ENCODE measurements at places on chromosomes 5 and 9. TPM values are rescaled to one million over a fixed set of nuclear protein-coding genes. Genes with fewer than 3 reads are reported as not detected.

GRCh38 chr5:166926138-166926537, 1365.3 kb upstream of the WWC1 start:
- no peak overlapping the region for H3K27ac ChIP-seq
- H3K4me3 ChIP-seq, result no peak overlapping the region
- no peak for DNase-seq
- no peaks in the 10 kb centered on the region for H3K4me1 ChIP-seq
- no peaks in the 10 kb centered on the region for H3K27me3 ChIP-seq

GRCh38 chr9:110248361-110248760, 7.9 kb downstream of the TXN start:
- peaks cover 11% of the 10 kb centered on the region for H3K4me1 ChIP-seq
- no peak overlapping the region for H3K27ac ChIP-seq
- no peak overlapping the region for H3K4me3 ChIP-seq
- no peaks in the 10 kb centered on the region for H3K27me3 ChIP-seq
- DNase-seq, result no peak
- peaks cover 41% of the 10 kb centered on the region for H3K36me3 ChIP-seq

GRCh38 chr5:63961598-63962161, 565 bp downstream of the HTR1A start:
- H3K4me3 ChIP-seq, result no peak overlapping the region
- H3K27me3 ChIP-seq, result peaks cover 43% of the 10 kb centered on the region
- H3K36me3 ChIP-seq, result no peaks in the 10 kb centered on the region
- no peaks in the 10 kb centered on the region for H3K4me1 ChIP-seq

DNA sequence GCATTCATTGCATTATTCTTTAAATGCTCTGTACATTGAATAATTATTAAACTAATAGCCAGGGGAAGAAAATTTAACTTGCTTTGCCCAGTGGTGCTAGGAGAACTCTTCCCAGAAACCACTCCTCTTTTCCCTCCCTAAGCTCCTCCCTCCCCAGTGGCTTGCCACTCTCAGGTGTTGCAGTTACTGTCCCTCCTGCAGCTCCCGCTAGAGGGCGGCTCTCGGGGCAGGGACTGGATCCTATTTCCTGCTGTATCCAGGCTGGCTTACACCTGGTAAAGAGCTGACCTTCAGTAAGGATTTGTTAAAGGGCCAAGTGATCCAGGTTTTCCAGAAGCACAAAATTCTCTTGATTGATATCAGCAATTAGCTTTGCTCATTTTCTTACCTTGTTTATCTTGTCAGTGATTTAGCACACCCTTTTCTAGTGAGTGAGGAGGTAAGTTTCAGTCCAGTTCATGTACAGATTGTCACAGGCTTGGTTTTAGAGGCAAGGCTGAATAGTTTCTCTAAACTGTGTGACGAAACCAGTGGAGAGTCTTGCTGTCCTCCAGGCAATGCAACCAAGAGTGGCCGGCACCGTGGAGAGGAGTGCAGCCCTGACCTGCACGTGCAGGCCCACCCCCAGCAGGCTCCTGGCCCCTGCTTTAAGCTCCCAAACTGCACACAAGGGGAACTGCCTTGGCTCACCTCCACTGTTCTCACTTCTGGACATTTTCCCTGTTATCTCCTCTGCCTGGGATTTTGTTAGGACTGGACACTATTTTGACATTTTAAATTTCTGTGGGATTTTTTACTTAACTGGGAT, 423.8 kb downstream of the SPOCK1 start:
- DNase-seq, result peak; percentile 58
- H3K27me3 ChIP-seq, result peaks cover 1% of the 10 kb centered on the region
- no peaks in the 10 kb centered on the region for H3K36me3 ChIP-seq
- no peak overlapping the region for H3K4me3 ChIP-seq

DNA sequence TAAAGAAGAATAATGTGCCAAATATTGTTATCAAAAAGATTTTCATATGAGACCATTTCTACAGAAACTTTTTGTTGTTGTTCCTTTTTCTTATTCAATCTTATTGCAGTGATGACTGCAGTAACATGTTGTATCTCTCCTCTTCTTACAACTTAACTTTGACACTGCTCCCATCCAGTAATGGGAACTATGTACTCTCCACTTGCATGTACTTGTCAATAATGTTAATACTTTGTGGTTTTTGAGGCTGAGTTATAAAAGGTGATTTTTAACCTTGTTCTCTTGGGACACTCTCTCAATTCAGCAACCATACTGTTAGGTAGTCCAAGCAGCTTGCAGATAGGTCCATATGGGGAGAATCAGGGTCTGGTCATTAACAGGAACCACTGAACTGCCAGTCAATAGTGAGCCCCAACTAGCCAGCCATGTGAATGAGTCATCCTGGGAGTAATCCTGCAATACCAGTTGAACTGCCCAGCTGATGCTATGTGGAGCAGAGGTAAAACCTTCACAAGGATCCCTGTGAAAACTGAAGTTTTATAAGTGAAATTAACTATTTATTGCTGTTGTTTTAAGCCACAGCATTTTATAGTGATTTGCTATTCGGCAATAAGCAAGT, 199.6 kb upstream of the DAB2 start:
- H3K36me3 ChIP-seq, result no peaks in the 10 kb centered on the region
- DNase-seq, result peak; percentile 94
- H3K27ac ChIP-seq, result peak overlapping the region; percentile 89
- H3K4me1 ChIP-seq, result peaks cover 14% of the 10 kb centered on the region

NAIP gene
- polyA plus RNA-seq, result 29.3 TPM

PCDHAC1 gene
- 1.2 TPM for polyA plus RNA-seq

- H3K4me3 ChIP-seq, result no peak overlapping the region
- no peaks in the 10 kb centered on the region for H3K4me1 ChIP-seq
- H3K27ac ChIP-seq, result no peak overlapping the region
- DNase-seq, result no peak
- H3K27me3 ChIP-seq, result no peaks in the 10 kb centered on the region
These were observed 43.6 kb downstream of the SPTLC1 start for GRCh38 chr9:92071634-92072033.

ST8SIA4 gene
- polyA plus RNA-seq, result 4.7 TPM

PCDHGC3 gene
- 30.4 TPM for polyA plus RNA-seq

DNA sequence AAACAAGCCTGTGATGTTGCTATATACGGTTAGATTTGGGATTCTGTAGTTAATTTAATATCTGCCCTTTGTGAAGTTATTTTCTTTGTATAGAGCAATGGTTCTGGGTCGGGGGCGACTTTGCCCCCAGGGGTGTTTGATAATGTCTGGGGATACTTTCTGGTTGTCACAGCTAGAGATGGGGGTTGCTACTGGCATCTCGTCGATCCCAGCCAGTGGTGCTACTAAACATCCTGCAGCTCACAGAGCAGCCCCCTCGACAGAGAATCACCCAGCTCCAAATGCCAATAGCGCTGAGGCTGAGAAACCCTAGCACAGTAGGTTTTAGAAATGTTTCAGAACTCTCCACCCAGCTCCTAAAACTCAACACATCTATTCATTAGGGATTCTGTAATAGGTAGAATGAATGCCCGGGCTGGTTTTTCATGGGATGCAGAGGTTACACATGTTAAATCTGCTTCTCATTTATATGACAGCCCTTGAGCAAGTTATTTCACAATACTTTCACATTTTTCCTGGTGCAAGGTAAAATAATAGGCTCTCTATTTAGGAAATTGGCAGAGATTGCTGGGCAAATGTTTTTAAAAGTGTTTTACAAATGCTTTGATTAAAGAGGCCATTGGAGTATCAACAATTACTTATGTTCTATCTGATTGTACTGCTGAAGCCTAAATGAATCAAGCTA, 75.2 kb upstream of the CTSL start:
- no peak overlapping the region for H3K27ac ChIP-seq
- no peaks in the 10 kb centered on the region for H3K4me1 ChIP-seq
- H3K27me3 ChIP-seq, result no peaks in the 10 kb centered on the region
- no peak for DNase-seq
- peaks cover 25% of the 10 kb centered on the region for H3K36me3 ChIP-seq

GRCh38 chr9:130823435-130823834, 11.6 kb upstream of the ABL1 start:
- H3K4me3 ChIP-seq, result no peak overlapping the region
- H3K36me3 ChIP-seq, result no peaks in the 10 kb centered on the region
- no peaks in the 10 kb centered on the region for H3K27me3 ChIP-seq
- peak; percentile 24 for DNase-seq

GRCh38 chr9:111037708-111038330, 451 bp downstream of the LPAR1 start:
- no peaks in the 10 kb centered on the region for H3K36me3 ChIP-seq
- H3K27ac ChIP-seq, result peak overlapping the region; percentile 47
- H3K4me1 ChIP-seq, result no peaks in the 10 kb centered on the region
- H3K4me3 ChIP-seq, result peak overlapping the region; percentile 75
- DNase-seq, result peak; percentile 28
- H3K27me3 ChIP-seq, result no peaks in the 10 kb centered on the region

GRCh38 chr5:38031304-38031703, 191.5 kb upstream of the GDNF start:
- H3K4me1 ChIP-seq, result no peaks in the 10 kb centered on the region
- no peak overlapping the region for H3K27ac ChIP-seq
- H3K36me3 ChIP-seq, result no peaks in the 10 kb centered on the region
- H3K27me3 ChIP-seq, result no peaks in the 10 kb centered on the region

ABO gene
- polyA plus RNA-seq, result 19.6 TPM

GRCh38 chr5:145543968-145544367, 291.2 kb downstream of the PRELID2 start:
- H3K27ac ChIP-seq, result peak overlapping the region; percentile 84
- no peaks in the 10 kb centered on the region for H3K36me3 ChIP-seq
- H3K4me1 ChIP-seq, result peaks cover 14% of the 10 kb centered on the region
- H3K4me3 ChIP-seq, result no peak overlapping the region
- H3K27me3 ChIP-seq, result no peaks in the 10 kb centered on the region
- DNase-seq, result peak; percentile 92

GRCh38 chr9:134914501-134914834, 3.2 kb downstream of the FCN1 start:
- H3K4me1 ChIP-seq, result no peaks in the 10 kb centered on the region
- H3K36me3 ChIP-seq, result no peaks in the 10 kb centered on the region
- H3K4me3 ChIP-seq, result no peak overlapping the region
- H3K27ac ChIP-seq, result no peak overlapping the region

DNA sequence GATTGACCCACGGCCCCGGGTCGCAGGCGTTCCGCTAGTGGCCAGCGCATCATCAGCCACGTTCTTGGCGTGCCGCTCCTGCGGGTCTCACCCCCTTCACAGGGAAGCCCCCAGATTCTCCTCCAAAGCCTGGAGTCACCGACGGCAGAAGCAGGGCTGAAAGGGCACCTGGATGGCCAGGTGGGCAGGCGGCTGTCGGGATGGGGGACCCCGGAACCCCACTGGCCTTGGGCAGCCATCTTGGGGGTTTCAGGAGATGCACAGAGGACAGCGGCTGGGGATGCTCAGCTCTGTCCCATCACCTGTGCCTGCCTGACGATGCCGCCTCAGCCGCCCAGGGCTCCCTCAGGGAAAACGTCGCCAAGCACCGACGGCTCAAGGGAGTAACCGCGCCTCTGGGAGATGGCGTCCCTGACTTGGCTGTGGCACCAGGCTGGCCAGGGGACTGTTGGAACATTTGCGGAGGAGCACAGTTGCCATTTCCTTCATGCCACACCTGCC, 14.1 kb upstream of the SLC9A3 start:
- no peak overlapping the region for H3K4me3 ChIP-seq
- peaks cover 21% of the 10 kb centered on the region for H3K4me1 ChIP-seq
- no peak for DNase-seq

- H3K27ac ChIP-seq, result no peak overlapping the region
- peaks cover 10% of the 10 kb centered on the region for H3K4me1 ChIP-seq
- no peaks in the 10 kb centered on the region for H3K27me3 ChIP-seq
- H3K4me3 ChIP-seq, result no peak overlapping the region
- H3K36me3 ChIP-seq, result peaks cover 40% of the 10 kb centered on the region
- peak; percentile 32 for DNase-seq
These were observed 1.7 kb downstream of the ENDOG start for GRCh38 chr9:128819716-128820664.

DNA sequence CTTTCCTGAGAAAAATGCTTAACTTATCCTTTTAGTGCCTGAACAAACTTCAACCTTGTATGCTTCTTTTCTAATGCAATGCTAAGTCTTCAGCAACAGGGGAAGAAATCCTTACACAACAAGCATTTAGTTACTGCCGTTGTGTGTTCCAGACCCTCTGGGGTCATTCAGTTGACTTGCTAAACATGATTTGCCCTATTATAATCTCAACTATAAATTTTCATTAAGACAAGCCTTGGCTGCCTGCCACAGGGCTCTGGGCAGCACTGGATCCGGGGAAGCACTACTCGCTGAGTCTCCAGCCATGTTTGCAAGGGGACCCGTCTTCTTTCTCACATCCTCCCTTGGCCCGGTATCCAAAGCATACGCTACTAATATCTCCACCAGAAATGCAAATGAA, 58.1 kb downstream of the PTCH1 start:
- peak overlapping the region; percentile 36 for H3K27ac ChIP-seq
- no peak overlapping the region for H3K4me3 ChIP-seq
- peaks cover 26% of the 10 kb centered on the region for H3K4me1 ChIP-seq
- H3K36me3 ChIP-seq, result peaks cover 74% of the 10 kb centered on the region

PCDHB12 gene
- polyA plus RNA-seq, result 1.2 TPM

DNA sequence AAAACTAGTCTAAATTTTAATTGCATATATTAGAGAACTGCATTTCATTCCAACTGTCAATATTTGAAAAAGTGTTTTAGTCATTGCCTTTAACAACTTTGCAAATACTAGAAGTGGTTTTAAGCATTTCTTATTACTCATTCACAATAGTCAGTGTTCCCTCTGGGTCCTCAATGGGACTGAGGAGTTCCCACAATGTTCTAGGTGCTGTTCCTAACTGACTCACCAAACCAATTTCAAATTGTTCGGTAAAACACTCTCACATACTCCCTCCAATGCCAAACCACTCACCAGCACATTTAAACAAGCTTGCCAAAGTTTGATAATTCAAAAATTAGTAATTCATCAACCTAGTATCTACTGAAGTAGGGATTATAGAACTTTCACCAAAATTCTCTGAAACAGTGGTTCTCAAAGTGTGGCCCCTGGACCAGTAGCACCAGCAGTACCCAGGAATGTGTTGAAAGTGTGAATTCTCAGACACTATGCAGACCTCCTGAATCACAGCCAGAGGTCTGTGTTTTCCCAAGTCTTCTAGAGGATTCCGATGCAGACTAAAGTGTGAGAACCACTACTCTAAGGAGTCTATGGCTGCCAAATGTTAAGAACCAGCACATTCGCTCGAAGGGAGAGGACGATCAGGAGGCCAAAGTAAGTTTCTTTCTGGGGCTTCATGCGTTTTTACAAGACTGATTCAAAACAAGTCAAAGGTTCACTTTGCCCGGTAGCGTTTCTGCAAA, 72.8 kb downstream of the APBA1 start:
- no peak overlapping the region for H3K27ac ChIP-seq
- H3K36me3 ChIP-seq, result no peaks in the 10 kb centered on the region
- DNase-seq, result no peak

GZMA gene
- 14.9 TPM for polyA plus RNA-seq

CATSPER3 gene
- polyA plus RNA-seq, result 1.4 TPM

Measured in large intestine (tissue), 12 donors.